ENCODE measurements at places on chromosomes 11 and 22.

- DNase-seq: no peak
These were observed 16.0 kb downstream of the FAM83F start for GRCh38 chr22:40010746-40011145.

DNA sequence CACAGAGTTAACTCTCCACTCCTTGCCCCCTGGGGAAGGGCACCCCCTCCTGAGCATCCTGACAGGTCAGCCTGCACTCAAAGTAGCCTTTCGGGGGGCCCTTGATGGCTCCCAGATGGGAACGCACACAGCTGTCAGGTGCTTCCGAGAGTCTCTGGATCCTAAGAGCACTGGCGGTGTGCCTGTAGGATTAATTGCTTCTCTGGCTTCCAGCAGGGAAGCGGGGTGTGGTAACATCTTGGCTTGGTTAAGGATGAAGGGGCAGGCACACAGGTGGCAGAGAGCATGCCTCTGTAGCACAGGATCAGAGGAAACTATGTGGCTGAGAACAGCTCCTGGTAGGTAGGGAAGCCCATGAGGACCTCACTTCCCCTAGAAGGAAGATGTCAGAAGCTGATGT is 199.8 kb downstream of the MIAT start:
- no peak for DNase-seq

DNA sequence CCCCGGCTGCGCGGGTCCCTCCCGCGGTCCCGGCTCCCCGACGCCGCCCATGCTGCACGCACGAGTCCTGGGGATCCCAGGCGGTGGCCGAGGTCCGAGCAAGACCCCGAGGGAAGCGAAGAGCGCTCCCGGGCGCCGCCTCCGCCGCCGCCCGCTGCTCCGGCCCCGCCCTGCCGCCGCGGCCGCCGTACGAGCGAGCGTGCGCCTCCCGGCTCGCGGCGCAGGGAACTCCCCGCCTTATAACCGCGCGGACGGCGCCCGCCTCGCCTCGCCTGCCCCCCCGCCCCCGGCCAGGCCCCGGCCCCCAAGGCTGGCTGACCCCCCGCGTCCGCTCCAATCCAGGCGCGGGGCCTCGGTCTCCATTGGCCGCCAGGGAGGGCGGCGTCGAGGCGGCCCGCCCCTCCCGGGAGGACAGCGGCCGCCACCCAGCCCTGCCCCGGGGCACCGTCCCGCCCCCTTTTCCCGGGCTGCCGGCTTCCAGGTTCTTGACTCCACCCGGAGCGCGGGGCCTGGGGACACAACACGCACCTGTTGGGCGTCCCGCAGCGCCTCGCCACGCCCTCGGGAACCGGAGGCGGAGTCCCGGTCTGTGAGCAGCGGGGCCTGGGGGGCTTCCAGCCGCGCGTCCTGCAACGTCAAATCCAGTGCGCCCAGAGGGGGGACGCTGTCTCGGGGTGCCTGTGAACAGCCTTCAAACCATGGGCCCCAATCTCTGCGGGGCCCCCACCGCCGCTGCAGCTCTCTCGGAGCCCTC is at the start of gene FADS3:
Gene FADS3, minus strand, starts transcription at position 215 of the 754 bp plus-strand sequence. Its CDS starts 164 bp downstream, at position 51.
- DNase-seq: peak; percentile 63

DNA sequence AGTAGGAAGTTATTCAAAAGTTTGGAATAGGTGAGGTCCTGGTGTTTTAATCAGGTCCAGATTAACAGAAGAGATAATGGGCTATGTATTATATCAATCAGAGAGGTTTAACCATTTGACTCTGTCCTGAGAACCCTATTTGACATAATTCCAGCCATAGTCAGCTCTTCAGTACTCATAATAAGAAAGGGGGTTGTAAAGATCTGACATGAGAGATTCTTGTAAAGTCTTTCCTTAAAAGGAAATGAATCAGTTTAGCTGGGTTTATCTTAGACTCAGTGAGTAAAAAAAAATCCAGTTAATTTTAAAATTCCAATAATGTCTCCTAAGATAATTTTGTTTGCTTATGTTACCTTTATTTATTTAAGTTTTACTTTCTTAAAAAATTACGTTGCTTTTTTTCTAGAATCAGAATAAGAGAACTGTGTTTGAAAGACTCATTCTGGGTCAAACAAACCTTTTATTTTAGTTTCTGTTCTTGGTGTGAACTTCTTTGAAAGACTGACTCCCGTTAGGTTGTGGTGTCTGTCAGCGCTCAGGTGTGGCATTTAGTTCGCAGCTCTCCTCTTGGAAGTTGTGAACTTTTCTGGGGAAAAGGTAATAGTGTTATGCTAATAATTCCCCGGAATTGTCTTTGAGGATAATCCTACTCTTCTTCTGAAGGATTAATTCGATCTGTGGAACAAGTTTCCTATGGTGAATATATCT is 20.5 kb downstream of the NUCB2 start:
- DNase-seq: no peak

DNA sequence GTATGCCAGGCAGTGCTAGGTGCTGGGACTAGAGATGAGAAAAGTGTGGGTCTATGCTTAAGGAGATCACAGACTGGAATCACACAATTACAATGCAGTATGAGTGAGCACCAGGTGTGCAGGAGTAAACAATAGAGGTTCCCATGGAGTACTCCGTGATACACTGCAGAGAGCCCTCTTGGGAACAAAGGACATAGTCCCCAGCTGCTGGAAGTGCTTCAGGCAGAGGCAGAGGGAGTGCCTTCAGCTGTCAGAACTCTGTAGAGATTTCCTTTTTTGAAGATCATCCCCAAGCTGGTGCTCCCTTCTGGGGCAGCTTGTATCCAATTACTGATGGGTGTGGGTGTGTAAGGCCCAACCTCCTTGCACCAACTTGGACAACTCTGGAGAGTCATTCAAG is 143.5 kb upstream of the PLET1 start:
- no peak for DNase-seq

DNA sequence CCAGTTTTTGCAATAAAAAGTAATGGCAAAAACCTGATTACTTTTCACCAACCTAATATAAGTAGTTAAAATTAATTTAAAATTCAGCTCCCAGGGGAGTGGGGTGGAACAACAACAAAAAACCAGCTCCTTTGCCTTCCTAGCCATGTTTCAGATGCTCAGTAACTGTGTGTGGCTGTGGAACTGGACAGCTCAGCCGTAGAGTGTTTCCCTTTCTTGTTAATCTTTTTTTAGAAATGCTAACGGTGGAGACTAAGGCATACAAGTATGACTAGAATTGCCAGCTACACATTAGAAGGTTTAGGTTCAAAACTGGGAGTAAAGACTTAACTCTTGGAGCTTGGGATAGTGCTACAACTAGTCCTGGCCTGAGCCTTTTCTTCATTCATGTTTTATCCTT is 45.0 kb downstream of the PPP6R3 start:
- DNase-seq: no peak

DNA sequence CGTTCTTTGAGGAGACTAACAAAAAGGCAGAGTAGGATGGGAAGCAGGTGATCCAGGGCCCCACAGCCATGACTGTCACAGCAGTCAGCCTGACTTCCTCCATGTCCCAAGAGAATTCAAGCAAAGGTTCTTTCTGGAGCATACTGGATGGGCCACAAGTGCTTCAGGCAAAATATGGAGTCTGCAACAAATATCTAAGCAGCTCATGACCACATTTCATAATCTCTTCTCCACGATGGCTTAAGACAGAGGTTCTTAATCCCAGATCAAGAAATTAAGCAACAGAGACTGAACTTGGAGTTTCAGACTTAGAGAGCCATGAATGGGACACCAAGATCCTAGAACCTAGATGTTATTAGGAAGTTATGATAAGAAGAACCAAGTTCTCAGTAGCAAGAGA is 31.6 kb downstream of the GUCY1A2 start:
- DNase-seq: no peak

DNA sequence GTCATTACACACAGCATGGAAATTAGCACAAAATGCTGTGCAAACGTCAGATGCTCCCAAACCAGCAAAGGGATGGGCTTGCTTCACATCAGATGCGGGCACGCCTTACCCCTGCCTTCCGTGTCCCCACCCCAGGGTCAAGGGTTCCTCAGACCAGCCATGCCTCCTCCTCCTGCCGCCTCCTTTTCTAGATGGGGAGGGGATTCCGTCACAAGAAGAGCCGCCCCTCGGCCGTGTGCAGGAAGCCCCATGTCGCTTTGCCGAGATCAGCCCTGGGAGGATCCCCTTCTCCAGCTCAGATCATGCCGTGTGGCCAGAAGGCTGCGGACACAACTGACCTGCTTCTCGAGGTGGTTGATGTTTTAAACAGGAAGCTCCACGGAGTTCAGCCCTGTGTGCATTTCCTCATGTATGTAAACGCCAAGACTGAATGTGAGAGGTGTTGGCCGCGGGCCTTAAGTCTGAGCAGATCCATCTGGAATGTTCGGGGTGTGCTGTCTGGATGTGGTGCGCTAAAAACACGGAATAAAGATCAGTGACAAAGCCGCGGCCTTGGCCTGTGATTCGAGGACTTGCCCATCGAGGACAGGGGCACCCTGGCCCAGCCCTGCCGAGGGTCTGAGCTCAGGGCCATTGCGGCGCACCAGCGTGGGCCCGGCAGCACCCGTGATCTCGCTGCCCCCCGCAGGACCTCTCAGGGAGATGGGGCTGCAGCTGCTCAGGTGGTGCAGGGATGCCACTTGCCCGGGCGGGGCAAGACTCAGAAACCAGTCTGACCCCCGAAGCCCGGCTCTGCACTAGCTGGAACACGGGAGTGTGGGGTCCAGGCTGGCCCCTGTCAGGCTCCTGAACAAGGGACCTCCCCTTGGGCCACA is 412.9 kb downstream of the TBC1D22A start:
- DNase-seq: no peak
